GM12878 (cell line): ENCODE measurements at places on chromosomes 13 and 19. TPM values are rescaled to one million over a fixed set of nuclear protein-coding genes. Genes with fewer than 3 reads are reported as not detected.

Gene SYNE4
- 0.72 and 1.2 TPM in 2 replicates for total RNA-seq

Gene DDX49
- 65.6 and 76.5 TPM in 2 replicates for total RNA-seq

- no peak for DNase-seq
Observed at GRCh38 chr19:13613447-13613846, 107.2 kb upstream of the CACNA1A start.

DNA sequence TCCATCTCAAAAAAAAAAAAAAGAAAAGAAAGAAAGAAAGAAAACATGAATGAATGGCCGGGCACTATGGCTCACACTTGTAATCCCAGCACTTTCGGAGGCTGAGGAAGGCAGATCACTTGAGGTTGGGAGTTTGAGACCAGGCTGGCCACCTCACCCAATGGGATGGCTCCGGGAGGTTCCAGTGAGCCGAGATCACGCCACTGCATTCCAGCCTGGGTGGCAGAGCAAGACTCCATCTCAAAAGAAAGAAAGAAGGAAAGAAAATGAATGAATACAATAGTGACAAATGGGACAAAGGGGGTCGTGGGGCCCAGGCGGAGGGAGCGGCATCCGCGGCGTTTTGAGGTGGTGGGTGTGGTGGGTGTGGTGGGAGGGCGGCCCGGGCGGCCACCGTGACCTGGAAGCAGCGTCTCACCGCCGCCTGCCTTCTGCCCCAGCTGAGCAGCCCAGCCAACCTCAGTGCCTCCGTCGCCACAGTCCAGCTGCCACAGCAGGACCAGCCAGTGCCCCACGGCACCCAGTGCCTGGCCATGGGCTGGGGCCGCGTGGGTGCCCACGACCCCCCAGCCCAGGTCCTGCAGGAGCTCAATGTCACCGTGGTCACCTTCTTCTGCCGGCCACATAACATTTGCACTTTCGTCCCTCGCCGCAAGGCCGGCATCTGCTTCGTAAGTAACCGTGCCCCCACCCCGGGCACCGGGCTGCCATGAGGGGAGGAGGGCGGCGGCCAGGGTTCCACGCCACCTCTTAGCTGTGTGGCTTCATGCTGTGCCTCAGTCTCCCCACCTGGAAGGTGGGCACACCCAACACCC, 5.1 kb downstream of the PRTN3 start:
- DNase-seq = no peak

- no peak for DNase-seq
Observed at GRCh38 chr19:10173527-10173926, 21.2 kb downstream of the DNMT1 start.

GRCh38 chr19:55536951-55537740, at the start of gene SBK2:
TSS of gene SBK2 (minus strand) at chr19:55537133. CDS start at chr19:55536294, 839 bp downstream.
- no peak for DNase-seq

GRCh38 chr13:65236841-65237418, 1993.2 kb downstream of the PCDH9 start:
- DNase-seq = no peak

GRCh38 chr13:64529874-64530485, 2700.2 kb downstream of the PCDH9 start:
- no peak for DNase-seq

DNA sequence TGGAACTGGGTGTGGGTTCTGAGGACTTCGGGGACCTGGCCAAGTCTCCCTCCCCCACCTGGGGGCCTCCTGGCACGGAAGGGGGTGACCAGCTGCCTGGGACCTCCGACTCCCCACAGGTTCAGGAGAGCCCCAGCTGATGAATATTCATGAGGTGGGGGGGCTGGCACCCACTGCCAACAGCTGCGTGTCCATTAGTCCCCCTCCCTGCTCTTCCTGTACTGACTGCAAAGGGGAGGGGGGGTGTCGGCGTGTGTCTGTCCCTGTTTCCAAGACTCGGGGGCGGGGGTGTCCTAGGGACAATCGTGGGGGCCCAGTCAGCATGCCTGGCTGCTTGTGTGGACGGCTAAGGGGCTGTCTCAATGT, 10.6 kb upstream of the NFIX start:
- DNase-seq = no peak

GRCh38 chr19:11361771-11362731, 6.8 kb downstream of the PLPPR2 start:
- no peak for DNase-seq

DNA sequence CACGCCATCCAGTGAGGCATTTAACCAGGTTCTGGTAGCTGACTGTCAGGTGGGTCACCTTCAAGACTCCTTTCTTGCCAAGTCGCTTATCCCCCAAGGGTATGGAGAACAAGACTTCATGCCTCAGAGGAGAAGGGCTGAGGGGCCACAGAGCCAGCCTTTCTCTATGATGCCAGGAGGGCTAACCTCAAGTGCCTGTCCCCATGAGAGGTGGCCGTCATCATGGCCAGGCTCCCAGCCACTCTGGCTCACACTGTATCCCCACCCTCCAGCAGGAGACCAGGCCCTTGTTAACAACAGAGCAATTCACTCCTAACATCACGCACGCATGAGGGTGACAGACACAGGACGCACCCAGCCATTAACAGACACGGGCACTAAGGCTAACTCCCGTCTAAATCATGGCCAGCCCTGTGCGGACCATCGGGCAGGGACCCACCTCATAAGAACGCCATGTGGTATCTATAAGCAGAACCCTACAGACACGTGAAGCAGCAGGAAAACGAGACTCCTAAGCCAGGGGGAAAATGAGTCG, 38.6 kb upstream of the ISYNA1 start:
- DNase-seq = no peak
